HepG2 (cell line): ENCODE measurements at places on chromosomes 6 and 20. TPM values are rescaled to one million over a fixed set of nuclear protein-coding genes. Genes with fewer than 3 reads are reported as not detected.

CHRNA4 gene
- not detected in 2 replicates for total RNA-seq

GRCh38 chr20:8639112-8639778, 429.6 kb upstream of the PLCB4 start:
- no peak for DNase-seq

DNA sequence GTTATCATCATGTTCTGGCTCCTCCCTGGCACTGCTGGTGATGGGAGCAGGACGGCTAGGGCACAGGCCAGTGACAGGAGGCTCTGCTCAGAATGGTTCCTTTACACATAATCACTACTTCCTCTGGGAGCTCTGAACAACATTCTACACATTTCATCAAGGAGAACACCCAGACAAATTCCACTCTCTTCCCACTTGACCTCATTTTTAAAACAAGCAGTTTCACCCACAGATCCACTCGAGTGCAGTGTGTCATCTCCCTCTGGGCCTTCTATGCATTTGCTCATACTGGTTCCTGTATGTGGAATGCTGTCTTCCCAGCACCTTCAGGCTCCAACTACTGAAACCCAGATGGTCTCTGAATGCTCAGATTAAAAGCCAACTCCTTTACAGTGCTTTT, 84.8 kb downstream of the ELOVL5 start:
- DNase-seq = no peak

DNA sequence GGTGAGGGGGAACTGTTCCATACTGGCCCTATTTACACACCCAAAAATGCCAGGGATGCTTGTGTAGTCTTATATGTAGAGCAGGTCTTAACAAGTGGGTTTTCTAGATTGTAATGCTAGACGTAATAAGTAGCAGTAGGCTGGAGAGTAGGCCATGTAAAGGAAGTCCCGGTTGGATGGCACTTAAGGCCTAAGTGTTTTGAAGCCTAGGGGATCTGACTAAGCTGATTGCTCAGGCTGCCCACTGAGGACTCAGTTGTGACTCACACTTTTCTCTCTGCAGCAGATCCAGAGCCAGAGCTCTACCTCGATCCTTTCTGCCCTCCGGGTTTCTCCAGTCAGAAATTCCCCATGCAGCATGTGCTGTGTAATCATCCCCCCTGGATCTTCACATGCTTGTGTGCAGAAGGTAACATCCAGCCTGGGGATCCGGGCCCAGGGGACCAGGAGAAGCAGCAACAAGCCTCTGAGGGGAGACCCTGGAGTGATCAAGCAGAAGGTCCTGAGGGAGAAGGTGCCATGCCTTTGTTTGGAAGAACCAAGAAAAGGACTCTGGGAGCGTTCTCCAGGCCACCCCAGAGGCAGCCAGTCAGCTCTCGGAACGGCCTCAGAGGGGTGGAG, 26.6 kb downstream of the ZNF133 start:
- no peak for DNase-seq
